Aorta (tissue), 5 donors: ENCODE measurements at places on chromosomes 2 and 18. TPM values are rescaled to one million over a fixed set of nuclear protein-coding genes. Genes with fewer than 3 reads are reported as not detected.

- H3K27ac ChIP-seq, result no peak overlapping the region
- no peaks in the 10 kb centered on the region for H3K4me1 ChIP-seq
- H3K36me3 ChIP-seq, result no peaks in the 10 kb centered on the region
- H3K27me3 ChIP-seq, result no peaks in the 10 kb centered on the region
Observed at GRCh38 chr2:42141687-42142546, 27.2 kb upstream of the EML4 start.

Gene RAX
- total RNA-seq, result not detected

- no peaks in the 10 kb centered on the region for H3K36me3 ChIP-seq
- H3K27ac ChIP-seq, result no peak overlapping the region
Observed at GRCh38 chr2:64784168-64785061, 130.7 kb upstream of the SERTAD2 start.

Gene KIF1A
- total RNA-seq, result 0.78 TPM

Gene RNF125
- total RNA-seq, result 6.7 TPM

- H3K36me3 ChIP-seq, result no peaks in the 10 kb centered on the region
- peaks cover 2% of the 10 kb centered on the region for H3K4me1 ChIP-seq
- no peak overlapping the region for H3K4me3 ChIP-seq
- H3K27me3 ChIP-seq, result no peaks in the 10 kb centered on the region
- no peak for DNase-seq
Observed at GRCh38 chr18:45430041-45430440, 185.2 kb upstream of the SLC14A2 start.

Gene PLEKHM3
- 18.9 TPM for total RNA-seq

Gene CFC1
- not detected for total RNA-seq

DNA sequence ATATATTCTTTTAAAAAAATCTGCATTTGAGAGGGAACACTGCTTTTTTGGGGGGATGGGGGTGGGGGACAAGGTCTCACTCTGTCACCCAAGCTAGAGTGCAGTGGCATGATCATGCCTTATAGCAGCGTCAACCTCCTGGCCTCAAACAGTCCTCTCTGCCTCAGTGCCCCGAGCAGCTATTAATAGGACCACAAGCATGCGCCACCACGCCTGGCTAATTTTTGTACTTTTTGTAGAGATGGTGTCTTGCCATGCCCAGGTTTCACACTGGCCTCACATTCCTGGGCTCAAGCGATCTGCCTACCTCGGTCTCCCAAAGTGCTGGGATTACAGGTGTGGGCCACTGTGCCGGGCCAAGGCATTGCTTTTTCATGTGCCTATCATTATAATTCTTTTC lies 154.2 kb downstream of the ATAD2B start:
- no peak overlapping the region for H3K27ac ChIP-seq
- no peak for DNase-seq
- H3K36me3 ChIP-seq, result peaks cover 9% of the 10 kb centered on the region
- no peaks in the 10 kb centered on the region for H3K27me3 ChIP-seq
- no peaks in the 10 kb centered on the region for H3K4me1 ChIP-seq
- H3K4me3 ChIP-seq, result no peak overlapping the region

GRCh38 chr2:136286423-136286822 lies 168.5 kb upstream of the CXCR4 start:
- H3K27ac ChIP-seq, result no peak overlapping the region
- no peak overlapping the region for H3K4me3 ChIP-seq
- no peaks in the 10 kb centered on the region for H3K4me1 ChIP-seq
- H3K27me3 ChIP-seq, result no peaks in the 10 kb centered on the region

DNA sequence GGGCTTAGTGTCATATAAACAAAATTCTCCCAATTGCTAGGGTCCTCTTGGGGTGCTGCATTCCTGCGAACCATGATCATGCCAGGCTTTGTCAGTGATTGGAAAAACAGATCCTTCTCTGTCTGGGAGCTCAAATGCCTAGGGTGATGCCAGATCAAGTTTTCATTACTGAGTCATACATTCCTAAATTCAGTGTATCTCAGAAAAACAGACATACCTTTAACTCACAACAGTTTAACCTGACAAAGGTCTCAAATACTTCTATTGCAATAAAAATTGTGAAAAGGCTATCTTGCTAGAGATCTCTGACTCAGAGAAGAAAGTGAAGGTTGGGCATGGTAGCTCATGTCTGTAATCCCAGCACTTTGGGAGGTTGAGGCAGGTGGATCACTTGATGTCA lies 86.9 kb downstream of the SH3YL1 start:
- no peak overlapping the region for H3K27ac ChIP-seq
- no peak for DNase-seq

DNA sequence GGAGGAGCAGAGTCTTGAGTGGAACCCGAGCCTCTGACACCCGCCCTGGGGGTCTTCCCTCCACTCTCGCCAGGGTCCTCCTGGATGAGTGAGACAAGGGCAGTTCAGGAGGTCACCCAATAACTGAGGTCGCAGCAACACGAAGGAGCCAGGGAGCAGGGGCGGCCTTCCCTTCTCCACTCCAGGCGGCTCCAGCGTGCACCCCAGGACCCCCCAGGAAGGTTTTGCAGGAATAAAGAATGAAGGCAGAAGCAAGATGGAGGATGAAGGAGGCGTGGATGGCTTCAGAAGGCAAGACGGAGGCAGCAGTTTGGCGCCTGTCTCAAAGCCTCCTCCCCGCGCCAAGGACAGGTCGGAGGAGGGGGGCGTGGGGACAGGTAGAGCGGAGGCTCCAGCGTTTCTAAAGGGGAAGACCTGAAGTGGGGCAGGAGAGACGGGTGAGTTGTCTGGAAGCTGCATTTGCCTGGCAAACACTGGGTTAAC lies 579 bp upstream of the ITM2C start:
- no peak overlapping the region for H3K27ac ChIP-seq
- H3K36me3 ChIP-seq, result no peaks in the 10 kb centered on the region
- no peak overlapping the region for H3K4me3 ChIP-seq
- no peaks in the 10 kb centered on the region for H3K27me3 ChIP-seq
- no peak for DNase-seq

GRCh38 chr18:12774982-12775381 lies 72.1 kb downstream of the PSMG2 start:
- no peak overlapping the region for H3K27ac ChIP-seq
- no peaks in the 10 kb centered on the region for H3K27me3 ChIP-seq
- H3K4me1 ChIP-seq, result no peaks in the 10 kb centered on the region
- H3K4me3 ChIP-seq, result no peak overlapping the region

- no peak for DNase-seq
- H3K4me3 ChIP-seq, result no peak overlapping the region
- no peaks in the 10 kb centered on the region for H3K4me1 ChIP-seq
- H3K27ac ChIP-seq, result no peak overlapping the region
- no peaks in the 10 kb centered on the region for H3K36me3 ChIP-seq
Observed at GRCh38 chr18:50847192-50847591, 27.4 kb upstream of the MRO start.

GRCh38 chr2:237873421-237873831 lies 14.0 kb downstream of the RAMP1 start:
- H3K27ac ChIP-seq, result peak overlapping the region; percentile 55
- H3K4me3 ChIP-seq, result no peak overlapping the region
- peak; percentile 69 for DNase-seq
